ENCODE measurements at places on chromosomes 1 and 21. TPM values are rescaled to one million over a fixed set of nuclear protein-coding genes. Genes with fewer than 3 reads are reported as not detected.

GRCh38 chr1:112672009-112672408, 2.5 kb upstream of the MOV10 start:
- DNase-seq, result no peak

GRCh38 chr1:27882543-27882903, 10.2 kb downstream of the THEMIS2 start:
- no peak for DNase-seq

DNA sequence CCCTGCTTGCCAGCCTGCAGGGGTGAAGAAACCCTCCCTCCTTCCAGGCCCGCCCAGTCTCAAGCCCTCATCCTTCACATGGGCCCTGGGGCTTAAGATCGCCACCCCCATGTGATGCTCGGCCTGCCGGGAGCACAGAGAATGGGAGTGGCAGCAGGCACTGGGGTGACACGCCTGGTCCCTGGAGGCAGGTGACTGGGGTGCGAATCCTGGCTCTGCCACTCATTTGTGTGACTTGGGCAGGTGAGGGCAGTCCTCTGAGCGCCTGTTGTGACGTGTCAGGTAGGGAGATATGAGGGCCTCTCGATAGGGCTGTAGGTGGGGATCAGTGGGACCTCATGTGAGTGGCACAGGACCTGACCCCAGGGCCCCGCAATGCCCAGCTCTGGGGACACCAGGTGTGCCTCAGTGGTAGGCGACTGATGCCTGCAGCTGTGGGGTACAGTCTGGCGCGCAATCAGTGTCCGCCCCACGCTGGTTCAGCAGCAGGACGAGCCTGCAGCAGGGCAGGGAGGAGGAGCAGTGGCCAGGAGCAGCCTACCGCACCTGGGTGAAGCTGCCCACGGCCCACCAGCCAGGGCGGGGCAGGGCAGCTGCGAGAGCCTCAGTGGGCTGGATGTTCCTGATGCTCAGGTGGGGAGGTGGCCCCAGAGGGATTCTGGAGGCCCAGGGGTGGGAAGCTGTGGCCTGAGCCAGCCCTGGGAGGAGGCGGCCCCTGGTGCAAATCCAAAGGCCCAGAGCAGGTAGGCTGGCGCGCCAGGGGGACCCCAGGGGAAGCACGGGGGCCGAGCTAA, 6.2 kb downstream of the SH2D5 start:
- peak; percentile 42 for DNase-seq

GRCh38 chr1:41558761-41559171, 74.3 kb upstream of the EDN2 start:
- peak; percentile 35 for DNase-seq

DNA sequence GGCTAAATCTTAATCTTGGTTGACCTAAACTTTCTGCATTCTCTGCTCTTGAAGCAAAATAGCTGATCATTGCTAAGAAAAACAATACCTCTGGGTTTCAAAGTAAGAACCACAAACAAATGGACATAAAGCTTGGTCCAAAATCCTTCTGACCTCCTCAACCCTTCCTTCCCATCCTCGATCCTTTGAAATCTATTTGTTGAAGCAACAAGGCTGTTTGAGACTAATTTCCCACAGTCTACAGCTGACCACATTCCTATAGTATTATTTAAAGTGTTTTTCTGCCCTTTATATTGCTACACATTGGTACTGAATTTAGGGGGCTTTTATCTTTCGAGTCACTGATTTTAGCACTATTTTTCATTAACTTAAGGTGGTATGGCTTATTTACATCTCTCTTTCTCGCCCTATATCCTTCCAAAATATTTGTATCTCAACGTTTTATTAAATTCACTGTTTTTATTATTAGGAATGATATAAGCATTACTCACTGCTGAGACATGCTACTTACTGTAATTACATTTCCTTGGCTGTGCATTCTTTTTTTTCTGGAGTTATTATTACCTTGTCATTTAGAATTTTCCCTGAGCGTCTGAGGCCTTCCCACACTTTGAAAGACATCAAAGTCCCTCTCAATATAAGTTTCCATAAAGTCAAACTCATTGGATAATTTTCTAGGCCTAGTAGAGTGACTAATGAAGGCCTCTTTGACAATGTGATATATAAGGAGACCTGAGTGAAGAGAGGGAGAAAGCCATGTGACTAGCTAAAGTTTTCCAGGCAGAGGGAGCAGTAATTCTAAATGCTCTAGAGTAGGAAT, 73.9 kb downstream of the RAB3GAP2 start:
- DNase-seq, result no peak

DNA sequence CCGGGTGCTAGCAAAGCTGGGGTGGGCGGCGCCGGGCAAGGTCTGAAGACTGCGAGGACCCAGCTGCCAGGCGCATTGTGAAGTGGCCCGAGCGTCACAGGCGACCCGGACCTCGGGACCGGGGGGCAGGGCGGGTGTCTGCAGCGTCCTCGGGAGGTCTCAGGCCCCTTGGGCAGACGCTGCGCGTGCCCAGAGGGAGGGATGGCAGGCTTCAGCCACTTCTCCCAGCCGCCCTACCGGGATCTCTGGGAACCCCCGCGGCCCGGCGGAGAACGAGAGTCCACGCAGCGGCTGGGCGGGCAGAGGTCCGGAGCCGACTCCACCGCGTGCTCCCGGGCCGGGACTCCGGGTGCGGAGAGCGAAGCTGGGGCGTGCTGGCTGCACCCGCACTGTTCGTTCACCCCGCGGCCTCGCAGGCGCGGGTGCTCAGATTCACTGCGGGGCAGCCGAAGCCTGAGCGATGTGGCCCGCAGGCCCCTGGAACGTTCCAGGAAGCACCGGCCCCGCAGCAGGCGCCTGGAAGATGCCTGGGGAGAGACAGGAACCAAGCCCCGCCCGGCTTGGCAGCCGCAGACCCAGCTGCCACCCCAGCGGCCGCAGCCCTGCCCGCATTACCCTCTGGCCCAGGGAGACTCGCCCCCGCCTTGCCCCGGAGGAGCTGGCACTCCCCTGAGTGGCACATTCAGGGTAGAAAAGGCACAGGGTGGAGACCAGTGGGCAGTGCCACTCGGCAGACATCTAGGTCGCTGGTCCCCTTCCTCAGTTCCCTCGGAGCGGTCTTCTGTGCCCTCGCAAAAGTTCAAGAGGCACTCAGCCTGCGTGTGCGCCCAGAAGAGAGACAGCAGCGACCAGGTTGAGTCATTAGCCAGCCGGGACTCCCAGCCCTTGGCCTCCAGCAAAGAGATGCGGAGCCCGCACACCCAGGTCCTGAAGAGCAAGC, at the start of gene CCDC185:
CCDC185 (plus strand) TSS at position 141 of the 940 bp plus-strand sequence; CDS start at position 202, 61 bp downstream.
- no peak for DNase-seq

- DNase-seq, result no peak
These were observed 6.8 kb upstream of the DYNLT5 start for GRCh38 chr1:66745451-66745850.

- no peak for DNase-seq
These were observed 81.3 kb upstream of the KAZN start for GRCh38 chr1:14516974-14517840.

DNA sequence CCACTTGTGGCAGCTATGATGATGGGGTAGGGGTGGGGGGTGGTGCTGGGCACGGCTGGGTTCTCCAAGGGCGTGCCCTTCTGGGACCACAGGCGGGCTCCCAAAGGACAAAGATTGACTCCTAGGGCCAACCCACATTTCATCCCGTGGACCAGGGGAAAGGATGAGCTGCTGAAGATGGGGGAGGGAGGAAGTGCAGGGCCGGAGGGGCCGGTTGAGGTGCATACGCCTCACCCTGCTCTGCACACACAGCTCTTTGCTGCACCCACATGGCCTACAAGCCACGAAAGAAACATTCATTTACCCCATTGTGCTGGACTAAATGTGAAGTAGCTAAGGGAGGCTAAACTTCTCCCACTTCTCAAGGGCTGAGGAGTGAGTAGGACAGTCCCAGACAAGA, 34.2 kb upstream of the GNPAT start:
- DNase-seq, result no peak

- no peak for DNase-seq
These were observed 13.4 kb downstream of the CFAP74 start for GRCh38 chr1:1990222-1990621.

DNA sequence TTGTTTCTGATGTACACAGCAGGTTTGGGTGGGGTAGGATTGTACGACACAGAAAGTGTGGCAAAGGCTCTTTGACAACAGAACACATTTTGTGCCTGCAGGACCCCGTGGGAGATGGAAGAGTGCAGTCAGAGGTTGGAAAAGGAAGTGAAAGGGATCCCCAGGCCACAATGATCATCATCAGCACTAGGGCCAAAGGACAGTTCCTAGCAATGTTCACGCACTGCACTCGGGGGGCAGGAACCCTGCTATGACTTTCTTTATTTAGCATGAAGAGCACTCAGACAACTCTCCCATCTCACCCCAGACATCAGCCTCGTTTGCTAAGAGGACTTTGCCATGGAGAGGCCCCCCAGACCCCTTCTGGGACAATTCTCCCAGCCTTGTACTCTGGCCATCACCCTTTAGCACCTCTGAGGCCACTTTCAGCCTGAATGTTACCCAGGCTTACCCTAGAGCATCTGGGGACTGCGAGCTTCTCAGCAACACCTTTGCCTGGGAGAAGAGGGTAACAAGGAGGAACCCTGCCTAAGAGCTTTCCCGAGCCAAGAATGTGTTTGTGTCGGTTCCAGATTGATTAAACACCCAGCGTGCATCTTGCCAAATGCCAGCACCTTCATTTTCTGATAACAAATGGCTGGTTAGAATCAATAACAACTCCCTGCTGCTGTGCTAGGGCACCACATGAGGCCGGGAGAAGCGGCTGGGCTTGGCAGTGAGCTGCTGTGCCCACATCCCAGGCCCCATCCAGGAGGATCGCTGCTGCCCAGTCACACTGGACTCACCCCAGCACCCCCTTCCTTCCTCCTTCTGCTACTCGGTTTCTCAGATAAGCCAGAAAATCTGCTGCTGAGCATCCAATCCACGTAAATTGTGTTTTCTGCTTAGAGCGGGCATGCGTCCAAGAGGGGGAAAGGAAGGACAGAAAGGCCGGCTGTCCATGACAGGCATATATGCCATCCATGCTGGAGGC, 633.1 kb downstream of the AJAP1 start:
- no peak for DNase-seq

DNA sequence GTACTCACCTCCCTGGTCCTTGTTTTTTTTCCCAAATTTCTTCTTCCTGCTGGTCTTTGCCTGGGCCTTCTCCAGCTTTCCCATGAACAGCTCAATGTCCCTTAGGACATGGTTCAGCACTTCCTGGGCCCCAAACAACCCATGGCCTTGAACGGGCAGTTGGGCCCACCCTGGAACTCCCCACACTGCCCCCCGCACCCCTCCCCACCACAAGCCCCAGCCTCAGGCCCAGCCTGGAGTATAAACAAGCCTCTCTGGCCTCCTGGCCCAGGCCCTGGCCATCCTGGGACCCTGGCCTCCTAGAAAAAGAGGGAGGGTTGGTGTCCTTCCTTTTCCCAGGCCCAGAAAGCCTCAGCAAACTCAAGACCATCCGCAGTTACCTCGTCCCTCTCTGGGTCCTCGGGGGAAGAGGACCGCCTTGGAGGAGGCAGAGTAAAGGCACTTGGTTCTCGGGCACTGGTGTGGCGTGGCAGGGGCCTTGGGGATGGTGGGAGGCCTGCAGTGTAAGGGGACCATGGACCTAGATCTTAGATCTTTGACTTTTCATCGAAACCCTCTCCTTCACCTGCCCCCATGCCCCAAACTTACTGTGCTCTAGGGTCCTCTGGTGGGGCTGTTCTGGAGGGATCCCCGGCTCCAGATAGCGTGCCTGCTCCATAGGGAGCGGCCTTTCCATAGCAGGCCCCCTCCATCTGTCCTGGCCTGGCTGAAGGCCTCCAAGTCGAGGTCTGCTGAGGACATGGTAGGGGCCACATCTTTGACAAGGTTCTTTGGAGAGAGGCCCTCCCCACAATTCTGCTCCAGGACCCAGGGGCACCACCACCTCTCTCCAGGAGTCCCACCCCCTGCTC, 5.6 kb downstream of the EPS8L3 start:
- DNase-seq, result peak; percentile 40

DNA sequence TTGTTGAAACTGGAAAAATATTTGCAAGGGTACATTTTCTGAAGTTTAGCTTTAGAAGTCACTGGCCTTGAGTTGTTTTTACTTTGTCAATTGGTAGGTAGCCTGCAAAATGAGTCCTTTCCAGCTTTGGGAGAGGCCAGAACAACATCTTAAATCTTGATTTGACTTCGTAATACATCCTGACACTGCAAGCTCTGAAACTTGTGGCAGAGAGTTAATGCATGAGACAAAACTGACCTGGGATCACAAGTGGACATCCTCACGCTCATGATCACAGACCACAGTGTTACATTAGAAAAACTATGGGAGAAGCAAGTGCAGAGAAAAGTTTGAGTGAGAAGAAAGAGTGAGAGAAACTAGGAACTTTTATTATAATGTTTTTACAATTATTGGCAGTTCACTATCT, 550.9 kb downstream of the USP25 start:
- no peak for DNase-seq

DNA sequence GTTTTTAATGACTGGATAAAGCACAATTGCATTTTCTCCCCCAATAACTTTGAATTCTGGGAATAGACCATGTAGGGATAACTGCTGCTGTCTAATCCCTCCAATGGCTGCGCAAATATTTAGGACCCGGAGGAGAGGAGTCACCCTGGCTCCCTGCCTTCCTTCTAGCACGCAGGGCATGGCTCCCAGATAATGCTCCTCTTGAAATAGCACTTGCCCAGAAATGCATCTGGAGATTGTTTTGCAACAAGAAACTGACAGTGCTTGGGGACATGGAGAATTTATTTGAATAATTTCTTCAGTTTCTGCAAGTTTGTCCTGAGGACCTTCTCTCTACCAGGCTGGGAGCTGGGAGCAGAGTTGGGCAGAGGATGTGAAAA, 83.5 kb downstream of the MAN1C1 start:
- no peak for DNase-seq

- DNase-seq, result peak; percentile 93
These were observed 58.9 kb upstream of the LAPTM5 start for GRCh38 chr1:30816211-30817076.

GRCh38 chr1:84757301-84757700, 67.0 kb upstream of the SSX2IP start:
- DNase-seq, result no peak

DNA sequence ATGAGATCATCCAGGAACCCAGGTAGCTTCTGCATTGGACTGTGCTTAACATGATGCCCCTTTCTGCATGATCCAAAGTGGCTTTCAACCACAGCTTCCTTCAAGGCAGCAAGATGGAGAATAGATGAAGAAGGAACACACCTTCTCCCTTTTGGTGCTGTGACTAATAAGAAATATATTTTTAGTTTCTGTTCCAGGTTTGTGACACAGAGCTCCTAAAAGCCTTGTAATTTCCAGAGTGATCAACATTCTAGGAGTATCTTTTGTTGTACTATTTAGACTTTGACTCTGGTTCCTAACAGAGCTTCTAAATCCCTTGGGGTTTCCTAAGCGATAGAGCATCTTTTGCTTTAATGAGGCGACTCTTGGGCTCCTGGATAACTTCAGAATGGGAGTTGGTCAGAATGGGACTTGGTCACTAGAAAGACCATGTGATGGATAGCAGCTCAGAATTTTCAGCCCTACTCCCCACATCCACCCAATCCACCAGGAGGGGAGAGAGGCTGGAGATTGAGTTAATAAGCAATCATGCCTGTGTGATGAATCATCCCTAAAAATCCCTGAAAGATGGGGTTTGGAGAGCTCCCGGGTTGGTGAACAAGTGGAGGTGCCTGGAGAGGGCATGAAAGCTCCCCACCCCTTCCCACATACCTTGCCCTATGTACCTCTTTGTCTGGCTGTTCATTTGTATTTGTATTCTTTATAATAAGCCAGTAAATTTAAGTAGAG, 134.8 kb downstream of the FGGY start:
- DNase-seq, result no peak

Gene PRAMEF7
- total RNA-seq, result not detected

Gene TMPRSS15
- total RNA-seq, result not detected

Gene SUSD4
- not detected for total RNA-seq

Gene DNAJC11
- 38.7 TPM for total RNA-seq

Gene USP1
- 34.0 TPM for total RNA-seq

Gene CHI3L1
- total RNA-seq, result 37.0 TPM

Gene SELENBP1
- 71.9 TPM for total RNA-seq

Gene PSMA5
- 44.8 TPM for total RNA-seq

Gene IFNLR1
- total RNA-seq, result 0.49 TPM

Gene HEATR1
- 33.7 TPM for total RNA-seq

Data from sciatic nerve (tissue), 2 donors.